ENCODE measurements at places on chromosomes 1 and 21.

DNA sequence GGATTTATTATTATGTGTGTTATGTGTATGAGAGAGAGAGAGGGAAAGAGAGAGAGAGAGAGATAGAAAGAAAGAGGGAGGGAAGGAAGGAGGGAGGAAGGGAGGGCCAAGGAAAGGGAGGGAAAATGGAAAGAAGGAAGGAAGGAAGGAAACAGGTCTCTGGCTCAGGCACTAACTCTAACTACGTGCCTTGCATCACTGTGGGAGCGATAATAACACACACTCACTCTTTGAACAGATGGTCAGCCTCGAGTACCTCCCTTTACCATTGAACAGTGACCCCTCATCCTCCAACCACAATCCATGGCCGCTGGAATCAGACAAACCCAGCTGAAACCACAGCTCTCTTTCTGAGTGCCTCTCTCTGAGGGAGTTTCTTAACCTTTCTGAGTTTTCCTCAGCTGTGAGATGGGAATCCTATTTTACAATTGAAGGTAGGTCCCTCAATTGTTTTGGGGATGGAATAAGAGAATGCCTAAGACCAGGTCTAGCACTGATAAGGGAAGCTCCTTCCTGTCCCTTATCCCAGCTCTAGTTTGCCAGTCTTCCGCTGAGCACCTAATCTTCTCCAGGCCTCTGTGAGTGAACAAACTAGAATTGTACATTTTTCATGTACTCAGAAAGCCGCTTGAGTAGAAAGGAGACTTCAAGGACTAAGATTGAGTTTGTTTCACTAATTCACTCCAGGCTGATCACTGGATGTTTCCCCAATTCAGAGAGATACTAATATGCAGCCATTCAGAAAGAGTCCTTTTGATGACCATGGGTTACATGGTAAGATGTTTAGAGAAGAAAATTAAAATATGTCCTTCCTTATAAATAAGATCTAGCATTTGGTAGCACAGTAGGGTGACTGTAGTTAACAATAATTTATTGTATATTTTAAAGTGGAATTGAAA, 62.8 kb downstream of the IRF2BP2 start:
- no peak for DNase-seq

GRCh38 chr1:33394770-33395169, 36.1 kb downstream of the PHC2 start:
- DNase-seq: peak; percentile 80

DNA sequence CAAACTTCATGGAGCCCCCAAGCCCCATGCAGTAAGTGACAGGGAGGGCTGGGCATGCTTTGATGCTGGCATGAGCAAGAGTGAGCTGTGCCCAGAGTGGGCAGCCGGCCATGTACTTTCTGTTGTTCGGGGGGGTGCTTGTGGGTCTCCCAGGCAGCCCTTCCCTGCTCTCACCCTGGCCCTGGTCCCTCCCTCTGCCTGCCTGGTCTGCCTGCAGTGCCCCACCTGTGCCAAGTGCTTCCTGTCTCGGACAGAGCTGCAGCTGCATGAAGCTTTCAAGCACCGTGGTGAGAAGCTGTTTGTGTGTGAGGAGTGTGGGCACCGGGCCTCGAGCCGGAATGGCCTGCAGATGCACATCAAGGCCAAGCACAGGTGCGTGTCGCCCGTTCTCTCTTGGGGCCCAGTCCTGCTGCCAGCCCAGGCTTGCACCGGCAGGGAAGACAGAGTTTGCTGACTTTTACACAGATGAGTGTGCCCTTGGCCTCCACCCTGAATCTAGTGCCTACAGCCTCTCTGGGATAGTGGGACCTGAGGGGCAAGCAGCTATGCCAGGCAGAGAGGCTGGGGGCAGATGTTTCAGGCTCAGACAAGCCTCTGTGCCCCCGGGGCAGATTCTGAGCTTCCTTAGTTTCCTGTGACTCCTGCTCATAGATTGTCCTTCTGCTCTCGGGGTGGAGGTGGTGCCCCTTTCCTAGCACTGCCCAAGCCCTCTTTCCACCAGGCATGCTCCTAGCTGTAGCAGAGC, 7.6 kb downstream of the ZBTB48 start:
- DNase-seq: no peak

DNA sequence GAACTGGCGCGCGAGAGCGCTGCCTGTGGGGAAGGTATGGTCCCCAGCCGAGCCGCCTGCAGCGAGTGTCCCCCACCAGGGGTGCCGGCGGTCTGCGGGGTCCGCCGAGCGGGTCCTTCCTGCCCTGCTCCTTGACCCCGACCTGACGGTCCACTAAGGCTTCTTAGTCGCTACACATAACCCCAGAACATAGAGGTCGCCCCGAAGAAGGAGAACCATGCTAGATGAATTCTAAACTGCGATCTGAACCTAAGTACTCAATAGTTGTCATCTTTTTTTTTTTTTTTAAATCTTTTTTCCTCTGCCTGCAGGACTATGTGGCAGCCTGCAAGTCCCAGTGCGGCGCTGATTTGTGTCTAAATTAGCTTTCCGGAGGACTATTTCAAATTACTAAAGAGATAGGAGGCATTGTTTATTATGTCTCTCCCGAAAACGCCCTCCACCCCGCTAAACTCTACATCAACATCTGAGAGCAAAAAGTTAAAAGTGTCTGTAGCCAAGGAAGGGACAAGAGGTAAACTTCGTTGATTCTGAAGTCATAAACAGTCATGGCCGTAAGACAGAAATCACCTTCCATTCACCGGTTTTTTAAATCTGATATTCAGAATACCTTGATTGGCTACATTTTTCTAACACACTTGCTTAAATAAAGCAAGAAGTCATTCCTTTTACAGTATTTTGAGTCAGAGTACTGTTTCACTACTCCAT, 476 bp downstream of the AXDND1 start:
- DNase-seq: peak; percentile 9

DNA sequence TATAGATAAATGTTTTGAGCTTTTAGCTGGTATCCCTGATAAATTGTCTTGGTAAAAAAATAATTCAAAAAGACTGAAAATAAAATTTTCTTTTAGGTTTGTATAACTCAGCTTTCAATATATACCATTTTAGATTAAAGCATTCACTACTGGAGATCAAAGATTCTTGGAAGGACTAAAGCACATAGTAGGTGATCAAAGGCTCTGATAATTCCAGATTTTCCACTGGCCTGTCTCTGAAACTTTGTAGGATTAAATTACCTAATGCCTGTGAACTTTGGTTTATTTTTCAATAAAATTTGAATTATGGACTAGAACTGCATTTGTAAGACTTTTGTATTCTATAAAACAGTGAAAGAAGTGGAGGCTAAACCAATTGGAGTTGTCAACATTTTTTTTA, 1.2 kb upstream of the RGS18 start:
- no peak for DNase-seq

GRCh38 chr1:183150445-183150844, 35.6 kb upstream of the LAMC2 start:
- DNase-seq: no peak

GRCh38 chr1:3304246-3304645, 150.2 kb upstream of the ARHGEF16 start:
- no peak for DNase-seq

DNA sequence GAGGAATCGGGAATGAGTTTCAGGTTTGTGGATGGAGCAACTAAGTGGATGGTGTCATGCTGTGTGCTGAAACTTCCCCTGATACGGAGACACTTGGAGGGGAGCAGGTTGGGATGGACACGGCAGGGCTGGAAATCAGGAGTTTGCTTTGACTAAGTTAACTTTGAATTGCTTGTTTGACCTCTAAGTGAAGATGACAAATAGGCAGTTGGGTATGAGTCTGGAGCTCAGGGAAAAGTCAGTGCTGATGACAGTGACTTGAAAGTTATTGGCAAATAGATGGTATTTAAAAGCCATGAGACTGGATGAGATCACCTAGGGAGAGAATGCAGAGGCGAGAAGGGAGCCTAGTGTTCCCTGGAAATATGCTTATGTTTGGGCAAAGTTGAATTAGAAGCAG, 12.8 kb upstream of the ZSCAN20 start:
- DNase-seq: peak; percentile 78

GRCh38 chr21:27248814-27249213, 281.9 kb upstream of the ADAMTS5 start:
- DNase-seq: no peak

GRCh38 chr1:36224537-36225282, 467 bp downstream of the THRAP3 start:
- peak; percentile 92 for DNase-seq

GRCh38 chr1:85322655-85323054, 46.2 kb upstream of the BCL10 start:
- no peak for DNase-seq

DNA sequence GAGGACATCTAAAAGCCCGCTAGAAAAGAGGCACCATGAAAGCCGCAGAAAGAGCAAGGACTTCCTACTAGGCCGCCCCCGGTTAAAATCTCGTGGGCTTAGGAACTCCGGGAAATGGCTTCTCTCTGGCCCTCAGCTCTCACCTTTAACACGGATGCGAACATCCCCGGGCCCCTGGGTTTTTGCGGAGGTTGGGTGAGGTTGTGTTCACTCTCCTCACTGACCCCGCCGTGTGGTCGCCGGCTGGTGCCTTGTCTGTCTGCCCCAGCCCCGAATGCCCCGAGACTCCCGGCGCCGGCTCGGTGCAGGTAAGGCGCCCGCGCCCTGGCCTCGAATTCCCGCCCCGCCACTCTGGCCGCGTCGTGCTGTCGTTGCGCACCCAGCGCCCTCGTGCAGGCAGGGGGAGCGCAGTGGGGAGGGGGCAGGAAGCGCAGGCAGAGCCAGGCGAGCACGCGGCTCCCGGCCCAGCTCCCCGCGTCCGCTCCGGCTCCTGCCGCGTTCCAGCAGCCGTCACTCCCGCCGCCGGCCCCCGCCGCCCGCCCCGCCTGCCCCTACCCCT, at the start of gene SHISAL2A:
SHISAL2A (plus strand) TSS at position 437 of the 559 bp plus-strand sequence. CDS start 326 bp downstream, outside the sequence.
- DNase-seq: peak; percentile 48

- DNase-seq: peak; percentile 61
These were observed 66.4 kb upstream of the BTG3 start for GRCh38 chr21:17679002-17679600.

DNA sequence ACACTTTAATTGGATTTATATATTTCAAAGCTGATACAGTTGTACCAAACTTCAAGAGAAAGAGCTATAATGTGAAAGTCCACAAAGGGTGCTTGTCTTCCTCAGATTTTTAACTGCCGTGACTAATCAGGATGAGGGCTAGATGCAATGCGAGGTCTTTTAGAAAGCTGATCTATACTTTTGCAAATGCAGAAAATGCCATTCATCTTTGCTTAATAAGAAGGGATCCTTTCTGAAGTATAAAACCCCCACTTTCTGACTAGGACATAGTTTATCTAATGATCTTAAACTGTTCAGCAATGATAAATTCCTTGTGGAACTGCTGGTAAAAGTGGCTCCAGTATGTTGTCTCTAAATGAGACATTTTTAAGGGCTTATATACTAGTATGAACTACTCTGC, 102.7 kb upstream of the NGF start:
- no peak for DNase-seq

DNA sequence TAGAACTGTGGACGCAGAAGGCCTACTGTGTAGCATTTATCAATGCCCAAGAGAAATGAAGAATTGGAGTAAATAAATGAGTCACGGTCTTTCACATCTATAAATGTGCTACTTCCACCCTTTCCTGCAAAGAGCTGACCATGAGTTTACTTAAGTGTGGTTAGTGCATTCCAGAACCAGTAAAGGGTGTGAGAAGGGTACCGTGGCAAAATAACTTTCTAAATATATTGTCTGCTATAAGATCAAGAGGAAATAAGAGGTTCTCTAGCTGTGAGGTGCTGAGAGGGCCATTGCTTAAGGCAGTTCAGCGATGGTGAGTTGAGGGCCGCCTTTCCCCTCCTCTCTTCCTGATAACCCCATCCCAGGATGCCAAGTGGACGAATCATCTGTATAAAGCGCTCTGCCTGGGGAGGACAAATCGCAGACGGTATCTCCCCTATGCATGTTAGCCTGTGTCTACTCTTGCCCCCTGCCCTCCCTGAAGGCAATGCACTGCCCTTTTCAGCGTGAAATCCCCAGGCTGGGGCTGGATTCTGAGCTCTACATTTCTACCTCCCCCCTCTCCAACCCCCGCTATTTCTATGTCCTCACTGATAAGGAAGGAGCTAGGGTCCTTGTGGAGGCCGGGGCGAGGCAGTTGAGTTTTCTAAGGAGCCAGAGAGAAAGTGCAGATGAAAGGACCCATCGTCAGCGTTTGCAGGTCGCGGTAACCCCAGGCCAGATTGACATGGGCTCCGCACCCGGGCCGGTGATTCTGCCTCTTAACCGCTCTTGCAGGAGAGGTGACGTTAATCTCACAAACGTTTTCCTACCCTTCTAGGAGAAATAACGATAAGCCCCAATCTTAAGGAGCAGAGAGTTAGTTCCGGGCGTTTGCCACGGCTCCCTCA, 1.5 kb upstream of the NCAM2 start:
- peak; percentile 83 for DNase-seq

DNA sequence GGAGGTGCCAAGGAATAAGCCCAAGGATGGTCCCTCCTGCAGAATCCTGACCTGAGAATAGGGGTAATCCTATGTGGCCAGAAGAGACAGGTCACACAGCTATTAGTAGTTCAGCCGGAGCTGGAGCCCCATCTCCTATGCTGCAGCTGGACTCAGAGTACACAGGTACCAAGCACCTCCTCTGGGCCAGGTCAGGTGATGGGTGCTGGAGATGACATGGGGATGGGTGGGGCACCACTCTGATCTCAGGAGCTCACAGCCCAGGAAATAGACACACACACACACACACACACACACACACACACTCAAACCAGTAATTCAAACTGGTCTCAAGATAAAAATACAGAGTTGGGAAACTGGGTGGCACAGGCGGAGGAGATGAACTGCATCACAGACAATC, 54.2 kb upstream of the SSBP3 start:
- no peak for DNase-seq

GRCh38 chr1:44946725-44947062, 39.7 kb downstream of the EIF2B3 start:
- DNase-seq: peak; percentile 38

GRCh38 chr1:100397681-100398080, 45.4 kb downstream of the CDC14A start:
- DNase-seq: no peak

DNA sequence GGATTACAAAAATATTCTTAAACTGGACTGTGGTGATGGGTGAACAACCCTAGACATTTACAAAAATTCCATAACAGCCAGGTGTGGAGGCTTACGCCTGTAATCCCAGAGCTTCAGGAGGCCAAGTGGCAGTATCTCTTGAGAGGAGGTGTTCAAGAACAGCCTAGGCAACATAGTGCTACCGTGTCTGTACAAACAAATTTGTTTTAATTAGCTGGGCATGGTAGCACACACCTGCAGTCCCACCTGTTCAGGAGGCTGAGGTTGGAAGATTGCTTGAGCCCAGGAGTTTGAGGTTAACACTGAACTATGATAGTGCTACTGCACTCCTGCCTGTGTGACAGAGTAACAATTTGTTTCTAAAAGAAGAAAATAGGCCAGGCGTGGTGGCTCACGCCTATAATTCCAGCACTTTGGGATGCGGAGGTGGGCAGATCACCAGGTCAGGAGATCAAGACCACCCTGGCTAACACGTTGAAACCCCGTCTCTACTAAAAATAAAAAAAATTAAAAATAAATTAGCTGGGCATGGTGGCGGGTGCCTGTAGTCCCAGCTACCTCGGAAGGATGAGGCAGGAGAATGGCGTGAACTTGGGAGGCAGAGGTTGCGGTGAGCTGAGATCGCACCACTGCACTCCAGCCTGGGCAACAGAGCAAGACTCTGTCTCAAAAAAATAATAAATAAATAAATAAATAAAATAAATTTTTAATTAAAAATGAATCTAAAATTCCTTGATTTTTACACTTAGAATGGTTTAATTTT, 37.1 kb downstream of the ARID4B start:
- DNase-seq: no peak
